A172 (cell line): ENCODE measurements at places on chromosomes 1 and 21. TPM values are rescaled to one million over a fixed set of nuclear protein-coding genes. Genes with fewer than 3 reads are reported as not detected.
A peak's percentile ranks its signal among the peaks of the same experiment; 100 is the strongest.

The LCE3D gene
- total RNA-seq = not detected in 2 replicates

The OR6K6 gene
- not detected in 2 replicates for total RNA-seq

The A3GALT2 gene
- total RNA-seq = not detected in 2 replicates

The TMPRSS3 gene
- total RNA-seq = 0.12 TPM in 1 of 2 replicates, not detected in the other

The SIM2 gene
- total RNA-seq = 0.86 and 5.1 TPM in 2 replicates

The DCDC2B gene
- total RNA-seq = not detected in 2 replicates

The ARID1A gene
- 8.3 and 9.8 TPM in 2 replicates for total RNA-seq

The ATP1A4 gene
- not detected in 2 replicates for total RNA-seq

The EPHX1 gene
- total RNA-seq = 32.3 and 34.2 TPM in 2 replicates

The LPAR3 gene
- total RNA-seq = not detected in 2 replicates

The TEX38 gene
- total RNA-seq = not detected in 2 replicates

The KCNH1 gene
- 5.3 and 6.9 TPM in 2 replicates for total RNA-seq

The PTGS2 gene
- total RNA-seq = not detected in 2 replicates

The NBPF4 gene
- not detected in 2 replicates for total RNA-seq

The FTCD gene
- 0.45 TPM in 1 of 2 replicates, not detected in the other for total RNA-seq

The KRTAP19-5 gene
- not detected in 2 replicates for total RNA-seq

The SLC25A34 gene
- 1.1 TPM in 1 of 2 replicates, not detected in the other for total RNA-seq

GRCh38 chr1:80403471-80403893, 1397.0 kb upstream of the ADGRL4 start:
- no peak for DNase-seq

DNA sequence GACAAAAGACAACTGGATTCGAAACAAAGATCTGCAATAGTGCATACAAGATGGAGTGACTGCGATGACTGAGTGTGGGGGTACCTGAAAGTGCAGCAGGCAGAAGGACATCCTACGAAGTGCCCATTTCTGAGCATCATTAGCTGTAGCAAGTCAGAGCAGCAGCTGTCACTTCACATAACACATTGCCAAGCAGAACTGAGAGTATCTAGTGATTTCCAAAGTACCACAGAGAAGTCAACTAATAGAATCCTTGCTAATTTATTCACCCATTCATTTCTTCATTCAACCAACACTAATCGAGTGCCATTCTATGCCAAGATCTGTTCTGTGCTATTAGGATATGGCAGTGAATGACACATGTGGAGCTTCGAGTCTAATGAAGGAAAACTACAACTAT, 31.6 kb upstream of the CAMSAP2 start:
- no peak for DNase-seq

- peak; percentile 68 for DNase-seq
Observed at GRCh38 chr1:15152318-15153183, 996 bp upstream of the TMEM51 start.

GRCh38 chr1:173240609-173241008, 33.5 kb upstream of the TNFSF4 start:
- DNase-seq = no peak

GRCh38 chr21:30240661-30241060, 24.8 kb upstream of the CLDN8 start:
- no peak for DNase-seq

- DNase-seq = peak; percentile 87
Observed at GRCh38 chr1:212498283-212499040, 65.7 kb downstream of the NENF start.

DNA sequence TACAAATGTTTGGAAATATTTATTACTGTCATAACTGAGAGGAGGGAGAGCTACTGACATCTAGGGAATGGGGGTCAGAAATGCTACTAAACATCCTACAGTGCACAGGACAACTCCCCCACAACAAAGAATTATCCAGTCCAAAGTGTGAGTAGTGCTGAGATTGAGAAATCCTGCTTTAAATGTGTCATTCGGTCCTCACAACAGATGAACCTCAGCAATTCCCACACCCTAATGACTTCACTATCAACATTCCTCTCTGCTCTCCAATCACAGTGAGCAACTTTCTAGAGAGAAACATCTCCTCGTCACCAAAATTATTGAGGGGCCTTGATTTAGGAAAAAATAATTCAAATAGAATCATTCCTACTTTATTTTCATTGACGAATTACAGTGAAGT, 18.0 kb downstream of the OMA1 start:
- DNase-seq = peak; percentile 11

DNA sequence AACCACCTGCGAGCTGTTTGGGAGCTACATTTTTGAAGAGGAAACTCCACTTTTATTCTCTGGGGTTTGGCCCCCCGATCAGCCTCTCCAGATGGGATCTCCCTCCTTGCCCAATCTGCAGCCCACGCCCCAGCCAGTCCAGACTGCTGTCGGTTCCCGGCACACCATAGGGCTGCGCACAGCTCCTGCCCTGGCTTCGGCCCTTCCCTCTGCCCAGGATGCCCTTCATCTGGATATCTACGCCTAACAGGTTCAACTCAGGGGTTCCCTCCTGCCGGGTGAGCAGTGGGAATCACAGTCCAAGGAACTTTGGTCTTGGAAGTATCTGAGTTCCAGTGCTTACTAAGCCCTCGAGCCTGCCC, 135.3 kb downstream of the KAZN start:
- DNase-seq = no peak

GRCh38 chr1:101264697-101265096, 27.9 kb downstream of the S1PR1 start:
- DNase-seq = peak; percentile 21

GRCh38 chr1:87132284-87132870, 196.3 kb upstream of the LMO4 start:
- no peak for DNase-seq

GRCh38 chr1:167708940-167709389, 12.8 kb upstream of the MPZL1 start:
- DNase-seq = no peak

GRCh38 chr1:54160351-54160750, 7.6 kb upstream of the CDCP2 start:
- DNase-seq = no peak

DNA sequence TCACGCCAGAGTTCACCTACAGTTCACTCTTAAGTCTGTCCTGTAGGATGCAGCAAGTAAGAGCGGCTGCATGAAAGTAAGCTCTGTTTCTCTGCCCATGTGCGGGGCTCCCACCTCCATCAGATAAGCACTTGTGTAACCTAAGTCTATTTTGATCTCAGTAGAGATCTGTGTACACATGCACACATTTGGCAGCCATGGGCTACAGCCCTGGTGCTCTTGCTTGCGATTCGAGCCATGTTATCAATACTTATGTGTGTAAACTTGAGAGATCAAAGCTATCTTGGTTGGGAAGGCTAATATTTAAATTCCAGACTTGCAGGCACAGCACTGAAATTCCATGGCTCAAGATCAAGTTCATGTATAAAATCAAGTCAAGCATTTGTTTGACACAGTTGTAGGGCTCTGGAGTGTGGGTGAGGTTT, 244.7 kb upstream of the FGGY start:
- no peak for DNase-seq

DNA sequence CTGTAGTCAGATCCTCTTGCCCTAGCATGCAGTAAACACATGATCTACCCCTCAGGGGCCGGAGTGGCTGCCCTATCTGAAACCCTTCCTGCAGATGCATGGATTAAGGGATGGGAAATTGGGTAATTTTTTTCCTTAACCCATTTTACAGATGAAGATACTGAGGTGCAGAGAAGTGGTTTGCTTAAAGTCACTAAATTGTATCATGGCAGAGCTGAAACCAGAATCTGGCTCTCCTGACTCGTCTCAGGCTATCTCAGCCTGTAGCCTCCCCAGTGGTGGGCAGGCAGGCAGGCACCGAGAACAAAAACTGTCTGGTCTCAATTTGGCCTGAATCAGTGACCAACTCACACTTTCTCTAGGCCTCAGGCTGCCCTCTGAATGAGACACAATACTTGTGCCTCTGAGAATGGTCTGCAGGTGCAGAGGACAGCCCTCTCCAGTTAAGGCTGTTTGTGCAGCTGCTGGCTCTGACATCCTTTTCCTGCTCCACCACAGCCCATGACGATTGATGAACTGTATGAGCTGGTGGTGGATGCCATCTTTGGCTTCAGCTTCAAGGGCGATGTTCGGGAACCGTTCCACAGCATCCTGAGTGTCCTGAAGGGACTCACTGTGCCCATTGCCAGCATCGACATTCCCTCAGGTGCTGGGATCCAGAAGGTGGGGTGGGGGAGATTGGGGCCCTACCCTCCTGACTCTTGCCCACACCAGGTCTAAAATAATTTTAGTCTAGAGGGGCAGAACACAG, 1.5 kb downstream of the NAXE start:
- no peak for DNase-seq

DNA sequence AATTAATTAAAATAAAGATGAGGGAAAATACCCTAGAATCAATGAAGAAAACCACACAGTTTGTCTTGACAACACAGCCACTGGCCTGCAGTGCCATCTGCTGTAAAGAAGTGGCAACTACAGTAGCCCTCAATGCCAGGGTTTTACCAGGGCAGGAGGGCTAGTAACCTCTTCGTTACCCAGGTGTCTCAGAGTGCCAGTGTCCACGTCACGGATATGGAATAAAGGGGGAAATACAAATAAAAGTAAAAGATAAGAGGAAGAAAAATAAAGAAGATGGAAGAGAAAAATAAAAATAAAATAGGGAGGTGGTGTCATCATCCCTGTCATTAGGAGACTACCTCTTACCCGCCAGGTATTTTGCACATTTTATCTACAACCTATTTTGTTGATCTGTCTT, 14.2 kb upstream of the SLC44A3 start:
- peak; percentile 58 for DNase-seq

DNA sequence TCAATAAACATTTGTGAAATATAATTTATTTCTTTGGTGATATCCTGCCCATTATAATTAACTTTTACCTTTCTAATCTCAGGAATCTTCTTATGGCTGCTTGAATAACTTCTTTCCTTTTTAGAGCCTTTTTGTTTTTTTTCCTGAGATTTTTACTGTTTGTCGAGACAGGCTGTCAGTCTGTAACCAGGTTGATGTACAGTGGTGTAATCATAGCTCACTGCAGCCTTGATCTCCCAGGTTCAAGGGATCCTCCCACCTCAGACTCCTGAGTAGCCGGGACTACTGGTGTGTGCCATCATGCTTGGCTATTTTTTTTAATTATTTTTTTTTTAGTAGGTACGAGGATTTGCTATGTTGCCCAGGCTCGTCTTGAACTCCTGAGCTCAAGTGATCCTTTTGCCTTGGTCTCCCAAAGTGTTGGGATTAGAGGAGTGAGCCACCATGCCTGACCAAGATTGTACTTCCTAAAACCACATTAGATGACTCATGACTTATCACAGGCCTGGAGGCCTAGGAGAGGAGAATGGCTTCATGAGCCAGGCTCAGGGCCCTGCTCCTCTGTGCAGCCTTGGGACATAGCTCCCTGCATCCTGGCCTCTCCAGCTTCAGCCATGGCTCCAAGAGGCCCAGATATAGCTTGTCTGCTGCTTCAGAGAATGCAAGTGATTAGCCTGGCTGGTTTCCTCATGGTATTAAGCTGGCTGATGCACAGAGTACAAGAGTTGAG, 48.6 kb downstream of the CTH start:
- DNase-seq = peak; percentile 23

- DNase-seq = no peak
Observed at GRCh38 chr21:44498280-44499210, 41.5 kb downstream of the KRTAP10-1 start.

- DNase-seq = peak; percentile 83
Observed at GRCh38 chr21:42198929-42199867, 19.7 kb upstream of the ABCG1 start.

GRCh38 chr1:203720242-203720641, 44.7 kb upstream of the LAX1 start:
- no peak for DNase-seq

DNA sequence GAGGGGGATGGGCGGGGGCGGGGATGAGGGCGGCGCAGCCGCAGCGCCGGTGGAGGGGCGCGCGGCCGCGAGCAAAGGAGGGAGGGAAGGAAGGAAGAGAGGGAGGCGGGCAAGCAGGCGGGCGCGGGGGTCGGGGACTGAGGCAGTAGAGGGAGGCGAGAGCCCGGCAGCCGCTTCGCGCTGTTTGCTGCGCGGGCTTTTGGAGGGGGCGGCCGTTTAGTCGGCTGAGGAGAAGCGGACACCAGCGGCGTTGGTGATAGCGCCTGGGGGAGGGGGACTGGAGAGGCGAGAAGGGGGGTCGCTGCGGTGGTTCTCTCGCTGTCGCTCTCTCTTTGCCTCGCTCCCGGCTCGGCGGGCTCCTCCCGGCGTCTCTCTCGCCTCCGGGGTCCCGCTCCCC, at the start of gene HS2ST1:
HS2ST1 (plus strand) TSS at position 35 of the 397 bp plus-strand sequence.
- no peak for DNase-seq
